Muscle of back (tissue), 13 donors: ENCODE measurements at places on chromosomes 16 and 17. TPM values are rescaled to one million over a fixed set of nuclear protein-coding genes. Genes with fewer than 3 reads are reported as not detected.

DNA sequence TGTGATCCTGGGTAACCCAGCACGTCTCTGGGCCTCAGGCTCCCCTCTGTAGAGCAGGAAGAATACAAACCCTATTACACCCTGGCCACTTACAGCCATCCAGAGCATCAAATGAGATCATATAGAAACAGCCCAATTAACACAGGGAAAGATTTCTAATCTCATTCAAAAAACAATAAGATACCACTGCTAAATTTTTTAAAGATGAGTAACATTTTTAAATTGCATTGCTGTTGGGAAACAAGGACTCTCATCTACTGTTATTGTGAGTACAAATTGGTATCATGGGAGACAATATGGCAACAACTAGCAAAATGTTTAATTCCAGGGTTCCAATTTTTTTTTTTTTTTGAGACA, 41.1 kb downstream of the SRL start:
- no peak for DNase-seq

GRCh38 chr17:59627770-59628171, 8.1 kb downstream of the CLTC start:
- DNase-seq, result no peak

DNA sequence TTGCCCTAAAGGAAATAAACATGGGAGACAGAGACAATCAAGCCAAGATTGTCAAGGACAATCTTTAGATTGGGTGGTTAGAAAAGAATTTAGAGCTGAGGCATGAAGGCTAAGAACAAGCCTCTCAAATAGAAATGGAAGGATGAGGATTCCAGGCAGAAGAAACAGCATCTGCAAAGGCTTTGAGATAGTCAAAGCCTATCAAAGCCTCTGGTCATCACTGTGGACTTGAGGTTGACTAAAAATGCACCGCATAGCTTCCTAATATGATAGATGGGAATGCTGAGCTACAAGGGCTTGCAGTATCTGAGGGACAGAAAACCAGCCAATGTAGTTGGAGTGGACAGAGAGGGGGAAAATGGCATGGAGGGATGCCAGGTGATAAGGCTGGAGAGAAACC, 109.8 kb upstream of the FAM20A start:
- DNase-seq, result no peak

ASPA gene
- 6.7 TPM for polyA plus RNA-seq

- peak; percentile 25 for DNase-seq
These were observed 154.2 kb downstream of the VPS53 start for GRCh38 chr17:560432-560873.

GRAPL gene
- polyA plus RNA-seq, result 2.5 TPM

SEBOX gene
- polyA plus RNA-seq, result not detected

DNA sequence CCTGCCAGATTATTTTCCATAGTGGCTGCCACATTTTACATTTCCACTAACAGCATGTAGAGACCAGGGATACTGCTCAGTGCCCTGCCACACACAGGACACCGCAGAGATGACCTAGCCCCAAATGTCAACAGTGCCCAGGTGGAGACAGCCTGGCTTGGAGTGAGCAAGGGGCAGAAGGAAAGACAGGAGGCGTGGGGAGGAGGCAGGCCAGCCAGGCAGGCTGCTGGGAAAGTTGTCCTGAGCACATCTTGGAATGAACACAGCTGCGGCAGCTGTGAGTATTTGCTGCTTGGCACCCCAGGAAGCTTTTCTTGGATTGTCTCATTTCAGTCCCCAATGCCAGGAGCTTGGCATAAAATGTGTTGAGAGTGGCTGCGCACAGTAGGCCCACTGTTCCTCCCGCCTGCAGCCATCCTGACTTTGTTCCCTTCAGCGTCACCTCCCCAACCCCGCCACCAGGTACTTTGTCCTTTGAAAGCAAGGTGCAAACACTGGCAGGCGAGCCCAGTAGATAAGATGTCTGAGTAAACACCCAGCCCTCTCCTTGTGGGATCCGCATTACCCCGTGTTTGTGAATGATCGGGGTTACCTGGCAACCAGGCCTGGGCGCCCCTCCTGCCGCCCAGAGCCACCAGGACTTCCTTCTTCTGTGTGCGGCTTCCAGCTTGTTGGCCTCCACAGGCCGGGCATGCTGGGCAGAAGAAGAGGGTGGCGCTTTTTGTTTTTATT, 114.0 kb downstream of the CMIP start:
- DNase-seq, result no peak

- DNase-seq, result no peak
These were observed 7.2 kb upstream of the DRC7 start for GRCh38 chr16:57687363-57687929.

- DNase-seq, result no peak
These were observed 5.4 kb upstream of the PSMC5 start for GRCh38 chr17:63821804-63822203.
